ENCODE measurements at places on chromosomes 1 and 21. TPM values are rescaled to one million over a fixed set of nuclear protein-coding genes. Genes with fewer than 3 reads are reported as not detected.

Gene C1orf232
- polyA plus RNA-seq: not detected

Gene NBPF6
- polyA plus RNA-seq: not detected

Gene KRTAP20-4
- not detected for polyA plus RNA-seq

Gene S100A8
- polyA plus RNA-seq: 43.5 TPM

Gene EFNA3
- polyA plus RNA-seq: 0.94 TPM

GRCh38 chr21:44930543-44930981 is 9.3 kb upstream of the SLX9 start:
- H3K27ac ChIP-seq: peak overlapping the region; percentile 94
- peak; percentile 76 for DNase-seq
- H3K36me3 ChIP-seq: no peaks in the 10 kb centered on the region
- peaks cover 60% of the 10 kb centered on the region for H3K4me1 ChIP-seq
- peaks cover 12% of the 10 kb centered on the region for H3K27me3 ChIP-seq
- peak overlapping the region; percentile 82 for H3K4me3 ChIP-seq

DNA sequence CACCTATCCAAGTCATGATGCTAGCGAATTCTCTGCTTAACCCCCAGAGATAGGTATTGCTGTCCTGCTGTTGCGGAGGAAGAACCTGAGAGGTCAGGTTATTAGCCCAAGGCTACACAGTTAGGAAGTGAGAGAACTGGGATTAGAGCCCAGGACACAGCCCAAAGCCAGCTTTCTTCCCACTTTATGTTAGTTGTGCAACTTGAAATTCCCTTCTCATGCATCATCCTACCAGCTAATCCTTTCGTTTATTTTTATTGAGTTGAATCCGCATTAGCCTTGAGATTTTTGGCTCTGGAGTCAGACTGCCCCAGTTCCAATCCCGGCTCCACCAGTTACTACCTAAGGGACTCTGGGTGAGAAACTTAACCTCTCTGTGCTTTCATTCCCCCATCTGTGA is 65.4 kb downstream of the PLEKHA6 start:
- no peaks in the 10 kb centered on the region for H3K36me3 ChIP-seq
- no peak overlapping the region for H3K4me3 ChIP-seq
- H3K27ac ChIP-seq: no peak overlapping the region
- DNase-seq: no peak
- H3K27me3 ChIP-seq: no peaks in the 10 kb centered on the region

DNA sequence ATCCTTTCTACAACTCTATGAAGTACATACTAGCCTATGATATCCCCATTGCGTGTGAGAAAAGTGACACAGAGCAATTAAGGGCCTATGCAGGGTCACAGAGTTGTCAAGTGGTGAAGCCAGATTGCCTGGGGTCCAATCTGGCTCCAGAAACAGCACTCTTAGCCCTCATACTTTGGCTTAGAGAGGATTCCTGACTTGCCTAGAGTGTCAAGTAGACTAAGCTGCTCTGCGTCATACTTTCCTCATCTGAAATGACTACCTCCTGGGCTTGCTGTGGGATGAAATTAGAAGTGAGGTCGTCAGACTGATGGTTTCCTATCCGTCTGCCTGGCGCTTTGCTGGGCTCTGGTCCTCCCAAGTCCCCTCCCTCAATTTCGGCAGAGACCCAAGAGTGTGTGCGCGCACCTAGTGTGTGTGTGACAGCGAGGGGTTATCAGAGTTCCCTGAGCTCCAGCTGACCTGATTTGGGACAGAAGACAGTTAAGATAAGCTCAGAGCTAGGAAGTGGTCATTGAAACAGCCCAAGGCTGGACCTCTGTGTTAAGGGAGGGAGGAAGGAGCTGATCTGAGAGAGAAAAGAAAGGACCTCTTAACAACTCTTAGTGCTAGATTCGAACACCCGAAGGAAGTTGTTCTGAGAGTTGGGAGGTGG is 5.4 kb upstream of the NUAK2 start:
- no peak overlapping the region for H3K4me3 ChIP-seq
- H3K27me3 ChIP-seq: no peaks in the 10 kb centered on the region
- H3K36me3 ChIP-seq: no peaks in the 10 kb centered on the region

- H3K27me3 ChIP-seq: peaks cover 6% of the 10 kb centered on the region
- H3K4me1 ChIP-seq: no peaks in the 10 kb centered on the region
- no peaks in the 10 kb centered on the region for H3K36me3 ChIP-seq
- no peak overlapping the region for H3K4me3 ChIP-seq
- no peak overlapping the region for H3K27ac ChIP-seq
Measured at GRCh38 chr1:21567241-21568005, 58.2 kb downstream of the ALPL start.

DNA sequence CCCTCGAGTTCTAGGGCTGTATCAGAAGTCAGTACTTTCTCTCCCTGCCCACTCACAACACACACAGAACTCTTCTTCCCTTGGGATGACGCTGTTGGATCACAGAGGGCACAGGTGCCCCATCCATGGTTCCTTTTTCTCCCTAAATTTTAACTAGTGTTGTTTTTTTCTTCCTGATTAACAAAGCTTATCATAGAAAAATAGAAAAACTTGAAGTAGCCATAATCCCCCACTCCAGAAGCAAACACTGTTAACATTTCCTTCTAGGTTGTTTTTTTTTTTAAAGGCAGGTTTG is 27.5 kb downstream of the NAV1 start:
- H3K36me3 ChIP-seq: no peaks in the 10 kb centered on the region
- no peak for DNase-seq
- H3K27ac ChIP-seq: no peak overlapping the region

DNA sequence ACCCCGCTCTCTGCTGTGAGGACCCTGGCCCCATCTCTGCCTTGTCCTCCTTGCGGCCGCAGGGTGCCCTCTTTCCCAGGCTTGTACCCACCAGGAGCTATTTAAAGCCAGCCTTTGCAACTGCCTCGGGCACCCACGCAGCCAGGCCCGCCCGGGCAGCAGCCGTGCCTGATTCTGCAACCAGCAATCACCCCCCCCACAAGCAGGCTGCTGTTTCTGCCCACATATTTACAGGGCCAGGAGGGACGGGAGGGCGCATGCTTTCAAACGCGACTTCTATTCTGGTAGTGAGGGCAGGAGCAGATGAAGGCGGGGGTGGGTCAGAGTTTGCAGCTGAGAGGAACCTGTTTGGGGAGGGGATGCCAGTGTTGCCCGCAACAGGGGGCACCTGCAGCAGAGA is 13.6 kb downstream of the GABRD start:
- H3K4me3 ChIP-seq: no peak overlapping the region
- DNase-seq: no peak
- H3K27ac ChIP-seq: no peak overlapping the region
- no peaks in the 10 kb centered on the region for H3K4me1 ChIP-seq
- no peaks in the 10 kb centered on the region for H3K27me3 ChIP-seq
- no peaks in the 10 kb centered on the region for H3K36me3 ChIP-seq

DNA sequence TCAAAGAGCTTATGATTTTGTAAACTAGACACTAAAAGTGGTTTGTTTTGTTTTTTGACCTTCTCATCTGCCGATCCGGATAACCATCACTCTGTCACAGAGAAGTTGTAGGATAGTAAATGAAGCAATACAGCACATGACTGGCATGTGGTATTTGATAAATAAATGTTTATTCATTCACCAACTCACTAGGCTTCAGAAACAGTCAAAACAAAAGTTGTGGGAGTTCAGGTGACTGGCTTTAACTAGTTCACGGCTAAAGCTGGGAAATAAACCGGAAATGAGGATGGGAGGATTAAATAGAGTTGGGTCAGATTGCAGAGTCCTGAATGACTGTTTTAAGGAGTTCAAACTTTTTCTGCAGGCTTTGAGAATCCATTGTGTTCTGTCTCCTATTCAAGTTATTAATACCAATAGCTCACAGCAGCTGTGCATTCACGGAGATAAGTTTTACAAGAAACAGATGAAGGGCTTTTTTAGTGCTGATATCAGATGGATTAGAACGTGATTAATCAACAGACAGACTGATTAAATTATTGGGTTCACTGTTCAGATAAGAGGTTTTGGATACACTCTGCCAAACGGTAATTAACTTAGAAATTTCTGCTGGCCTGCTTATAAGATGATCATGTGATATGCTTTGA is 463.3 kb downstream of the DPYD start:
- H3K27ac ChIP-seq: no peak overlapping the region
- no peak overlapping the region for H3K4me3 ChIP-seq
- DNase-seq: no peak
- H3K27me3 ChIP-seq: no peaks in the 10 kb centered on the region
- no peaks in the 10 kb centered on the region for H3K4me1 ChIP-seq
- peaks cover 17% of the 10 kb centered on the region for H3K36me3 ChIP-seq

DNA sequence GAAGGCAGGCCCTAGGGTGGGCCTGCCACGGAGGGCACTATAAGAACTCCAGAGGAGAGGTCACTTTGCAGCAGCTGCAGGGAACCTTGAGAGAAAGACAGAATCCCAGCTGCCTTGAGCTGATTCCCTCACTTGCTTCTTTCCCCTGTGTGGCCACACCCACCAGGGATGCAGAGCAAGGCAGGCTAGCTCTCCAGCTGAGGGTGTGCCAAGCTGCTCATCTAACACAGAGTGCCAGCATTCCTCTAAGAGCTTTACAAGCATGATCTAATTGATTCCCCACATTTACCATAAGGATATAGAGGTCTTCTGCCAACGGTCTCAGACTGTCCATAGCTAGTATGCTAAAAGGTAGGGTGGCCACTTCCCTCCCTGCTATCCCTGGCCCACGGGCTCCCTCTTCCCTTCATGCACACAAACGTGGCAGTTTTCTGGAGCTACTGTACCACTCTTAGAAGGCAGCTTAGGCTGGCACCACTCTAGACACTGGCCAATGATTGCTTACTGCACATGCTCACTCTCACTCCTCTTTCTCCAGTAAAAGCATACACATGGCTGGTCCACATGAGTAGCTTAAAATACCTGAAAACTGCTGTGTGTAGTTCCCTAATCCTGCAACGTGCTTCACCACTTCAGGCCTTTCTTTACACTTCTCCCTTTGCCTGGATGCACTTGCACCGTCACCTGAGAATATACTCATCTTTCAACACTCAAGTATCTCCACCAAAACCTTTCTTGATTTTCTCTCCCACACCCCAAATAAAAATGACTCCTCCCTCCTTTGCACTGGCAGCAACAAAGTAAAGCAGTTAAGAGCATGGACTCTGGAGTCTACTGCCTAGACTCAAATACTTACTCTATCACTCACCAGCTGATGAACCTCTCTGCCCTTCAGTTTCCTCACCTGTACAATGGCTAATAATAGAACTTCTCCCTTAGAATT is 57.7 kb downstream of the DMAP1 start:
- no peak overlapping the region for H3K4me3 ChIP-seq
- no peak overlapping the region for H3K27ac ChIP-seq
- DNase-seq: no peak

DNA sequence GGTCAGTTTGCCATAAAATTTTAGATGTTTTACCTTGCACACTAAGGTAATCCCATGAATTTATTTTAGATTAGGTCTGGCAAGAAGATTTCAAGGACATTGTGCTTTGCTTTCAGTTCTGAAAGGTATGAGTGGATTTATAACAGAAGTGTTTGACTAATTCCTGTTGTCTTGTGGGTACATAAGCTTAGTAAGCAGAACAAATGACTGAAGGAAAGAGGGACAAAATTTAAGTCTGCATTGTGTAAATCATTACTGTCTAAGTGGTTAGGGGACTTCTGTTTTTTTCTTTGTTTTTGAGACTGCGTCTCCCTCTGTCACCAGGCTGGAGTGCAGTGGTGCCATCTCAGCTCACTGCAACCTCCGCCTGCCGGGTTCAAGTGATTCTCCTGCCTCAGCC is 60.1 kb downstream of the PKN2 start:
- peaks cover 23% of the 10 kb centered on the region for H3K36me3 ChIP-seq
- no peak for DNase-seq
- H3K27ac ChIP-seq: no peak overlapping the region
- H3K4me3 ChIP-seq: no peak overlapping the region

GRCh38 chr1:188429386-188429785 is 1600.6 kb downstream of the PLA2G4A start:
- no peak for DNase-seq
- H3K36me3 ChIP-seq: no peaks in the 10 kb centered on the region
- no peak overlapping the region for H3K4me3 ChIP-seq

- peaks cover 22% of the 10 kb centered on the region for H3K4me1 ChIP-seq
- no peaks in the 10 kb centered on the region for H3K36me3 ChIP-seq
- peaks cover 19% of the 10 kb centered on the region for H3K27me3 ChIP-seq
- DNase-seq: no peak
- H3K4me3 ChIP-seq: peak overlapping the region; percentile 66
- H3K27ac ChIP-seq: peak overlapping the region; percentile 5
Measured at GRCh38 chr21:33070998-33071769, 1.2 kb downstream of the OLIG1 start.

Data from immature natural killer cell (primary cell).